ENCODE measurements at places on chromosomes 4 and X.

GRCh38 chr4:68810919-68811318 is 4.9 kb upstream of the UGT2B10 start:
- DNase-seq: no peak

DNA sequence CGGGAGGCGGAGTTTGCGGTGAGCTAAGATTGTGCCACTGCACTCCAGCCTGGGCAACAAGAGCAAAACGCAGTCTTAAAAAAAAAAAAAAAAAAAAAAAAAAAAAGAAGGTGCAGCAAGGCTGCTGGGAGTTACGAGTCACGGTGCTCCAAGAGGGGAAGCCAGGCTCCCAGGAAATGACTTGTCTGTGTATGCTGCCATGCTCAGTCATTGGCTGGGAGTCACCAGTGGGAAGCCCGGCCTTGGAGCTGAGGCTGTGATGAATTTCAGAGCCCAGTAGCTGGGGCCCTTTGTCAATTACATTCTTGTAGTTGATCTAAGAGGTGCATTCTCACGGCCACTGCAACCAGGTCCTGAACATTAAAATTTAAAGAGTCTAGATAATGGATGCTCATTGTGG is 1105.1 kb upstream of the TENM3 start:
- DNase-seq: no peak

- DNase-seq: no peak
Measured at GRCh38 chr4:121953860-121954259, 2.0 kb upstream of the TRPC3 start.

DNA sequence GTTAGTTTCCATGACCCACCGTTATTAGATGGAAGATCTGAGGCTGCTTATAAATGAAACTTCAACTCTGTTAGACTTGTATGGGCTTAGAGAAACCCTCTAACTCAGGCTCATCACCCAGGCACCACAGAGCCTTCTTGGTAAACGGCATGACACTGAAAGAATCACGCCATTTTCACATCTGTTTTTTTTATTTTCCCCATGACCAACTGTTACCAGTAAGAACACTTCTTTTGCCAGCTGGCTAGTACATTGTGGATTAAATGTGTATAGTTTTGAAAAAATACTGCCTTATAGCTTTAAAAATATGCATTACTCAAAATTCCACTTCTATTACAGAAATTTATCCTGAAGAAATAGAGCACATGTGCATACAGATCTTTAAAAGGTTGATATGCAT is 48.0 kb upstream of the APELA start:
- DNase-seq: no peak

DNA sequence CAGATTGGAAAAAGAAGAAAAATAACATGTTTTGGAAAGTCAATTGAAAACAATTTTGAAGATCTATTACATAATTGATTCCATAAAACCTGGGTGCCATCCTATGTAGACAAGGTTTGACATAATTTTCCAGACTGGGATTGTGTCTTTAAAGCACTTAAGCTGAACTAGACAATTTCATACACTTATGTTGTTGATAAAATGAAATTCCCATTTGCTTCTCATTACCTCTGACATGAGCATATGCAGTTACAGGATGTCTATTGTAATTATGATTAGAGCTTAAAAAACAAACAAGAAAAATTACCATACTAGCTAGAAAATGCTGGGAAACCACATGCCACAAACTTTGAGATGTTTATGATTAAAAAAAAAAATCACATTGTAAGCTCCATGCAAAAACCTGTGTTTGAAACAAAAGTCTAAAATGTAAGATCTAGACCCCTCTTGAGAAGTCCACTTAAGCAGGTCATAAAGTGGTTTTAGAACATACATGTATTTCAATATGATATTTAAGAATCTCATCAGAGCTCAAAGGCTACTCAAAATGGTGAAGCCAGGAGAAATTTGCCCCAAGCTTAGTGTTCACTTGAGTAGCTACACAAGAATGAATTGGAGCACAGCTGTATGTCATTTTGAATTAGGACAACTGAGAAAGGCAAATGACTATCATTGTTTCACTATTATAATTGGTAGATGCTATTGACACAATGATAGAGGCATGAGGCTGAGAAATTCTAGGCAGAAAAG is 181.1 kb upstream of the PABPC4L start:
- DNase-seq: no peak

DNA sequence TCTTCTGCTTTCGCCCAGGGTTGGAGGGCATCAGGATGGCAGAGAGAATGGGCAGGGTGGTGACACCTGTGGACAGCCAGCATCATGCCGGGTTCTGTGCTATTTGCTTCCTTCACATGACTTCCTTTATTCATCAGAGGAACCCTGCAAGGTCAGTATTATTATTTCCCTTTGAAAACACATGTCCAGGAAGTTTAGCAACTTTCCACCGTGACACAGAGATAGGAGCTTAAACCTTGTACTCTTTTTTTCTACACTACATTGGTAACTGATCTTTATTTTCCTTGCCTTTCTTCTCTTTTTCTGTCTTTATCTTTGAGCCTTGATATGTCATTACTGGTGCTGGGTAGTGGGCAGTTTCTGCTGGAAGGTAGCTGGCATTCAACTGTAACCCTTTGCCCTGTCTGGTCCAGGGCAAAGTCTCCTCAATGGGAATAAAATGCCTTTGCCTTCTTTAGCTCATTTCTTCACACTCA is 5.0 kb upstream of the MGST2 start:
- DNase-seq: no peak

DNA sequence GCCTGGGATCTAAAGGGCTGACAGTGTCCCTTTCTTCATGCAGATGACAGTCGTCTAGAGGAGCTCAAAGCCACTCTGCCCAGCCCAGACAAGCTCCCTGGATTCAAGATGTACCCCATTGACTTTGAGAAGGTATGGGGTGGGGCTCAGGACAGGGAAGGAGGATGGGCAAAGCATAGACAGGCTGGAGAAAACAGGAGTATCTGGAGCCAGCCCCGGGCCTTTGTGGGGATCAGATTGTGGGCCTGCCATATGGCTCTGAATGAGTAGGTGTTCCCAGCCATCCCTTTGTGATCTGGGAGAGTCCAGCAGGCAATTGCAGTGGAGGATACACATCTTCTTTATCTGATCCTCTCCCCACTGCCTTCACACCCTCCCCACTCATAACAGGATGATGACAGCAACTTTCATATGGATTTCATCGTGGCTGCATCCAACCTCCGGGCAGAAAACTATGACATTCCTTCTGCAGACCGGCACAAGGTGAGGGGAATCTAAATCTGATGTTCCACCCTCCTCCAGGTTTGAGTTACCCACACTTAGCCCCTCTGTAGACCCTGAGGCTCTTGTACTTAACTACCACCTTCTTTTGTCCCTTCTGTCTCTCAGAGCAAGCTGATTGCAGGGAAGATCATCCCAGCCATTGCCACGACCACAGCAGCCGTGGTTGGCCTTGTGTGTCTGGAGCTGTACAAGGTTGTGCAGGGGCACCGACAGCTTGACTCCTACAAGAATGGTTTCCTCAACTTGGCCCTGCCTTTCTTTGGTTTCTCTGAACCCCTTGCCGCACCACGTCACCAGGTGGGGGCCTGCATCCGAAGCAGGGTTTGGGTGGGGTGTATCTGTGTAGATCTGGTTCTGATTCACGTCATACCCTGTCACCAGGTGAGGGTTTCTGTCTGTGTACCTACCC is 5.8 kb upstream of the CDK16 start:
- no peak for DNase-seq

DNA sequence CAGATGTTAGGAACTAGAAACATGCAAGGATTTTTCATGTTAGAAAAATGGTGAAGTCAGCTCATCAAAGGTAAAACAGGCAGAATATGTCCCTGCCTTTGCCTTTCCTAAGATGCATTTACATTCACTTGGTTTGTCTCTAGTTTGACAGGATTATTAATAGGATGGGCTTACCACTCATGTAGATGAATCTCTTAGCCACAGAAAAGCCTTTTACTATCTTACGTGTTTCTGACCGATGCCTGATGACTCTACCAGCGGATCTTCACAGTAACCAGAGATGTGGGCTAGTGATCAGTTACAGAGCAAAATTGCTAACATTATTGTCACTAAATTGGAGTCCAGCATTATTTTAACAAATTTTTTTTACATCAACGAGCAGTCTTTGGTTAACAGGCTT is 187.6 kb downstream of the MAML3 start:
- DNase-seq: no peak

All from activated T-cell treated with anti-CD3 and anti-CD28 coated beads for 1 hour (primary cell).